Activated CD8-positive, alpha-beta T cell treated with anti-CD3 and anti-CD28 coated beads for 36 hours (primary cell): ENCODE measurements at places on chromosomes 5 and 9. TPM values are rescaled to one million over a fixed set of nuclear protein-coding genes. Genes with fewer than 3 reads are reported as not detected.

Gene BNC2
- total RNA-seq = not detected

Gene PCDHB10
- total RNA-seq = not detected

Gene TAS2R1
- not detected for total RNA-seq

- H3K4me1 ChIP-seq = peaks cover 26% of the 10 kb centered on the region
- no peak overlapping the region for H3K4me3 ChIP-seq
- DNase-seq = peak; percentile 31
- H3K36me3 ChIP-seq = no peaks in the 10 kb centered on the region
These were observed 157.0 kb downstream of the C9orf152 start for GRCh38 chr9:110050925-110051355.

DNA sequence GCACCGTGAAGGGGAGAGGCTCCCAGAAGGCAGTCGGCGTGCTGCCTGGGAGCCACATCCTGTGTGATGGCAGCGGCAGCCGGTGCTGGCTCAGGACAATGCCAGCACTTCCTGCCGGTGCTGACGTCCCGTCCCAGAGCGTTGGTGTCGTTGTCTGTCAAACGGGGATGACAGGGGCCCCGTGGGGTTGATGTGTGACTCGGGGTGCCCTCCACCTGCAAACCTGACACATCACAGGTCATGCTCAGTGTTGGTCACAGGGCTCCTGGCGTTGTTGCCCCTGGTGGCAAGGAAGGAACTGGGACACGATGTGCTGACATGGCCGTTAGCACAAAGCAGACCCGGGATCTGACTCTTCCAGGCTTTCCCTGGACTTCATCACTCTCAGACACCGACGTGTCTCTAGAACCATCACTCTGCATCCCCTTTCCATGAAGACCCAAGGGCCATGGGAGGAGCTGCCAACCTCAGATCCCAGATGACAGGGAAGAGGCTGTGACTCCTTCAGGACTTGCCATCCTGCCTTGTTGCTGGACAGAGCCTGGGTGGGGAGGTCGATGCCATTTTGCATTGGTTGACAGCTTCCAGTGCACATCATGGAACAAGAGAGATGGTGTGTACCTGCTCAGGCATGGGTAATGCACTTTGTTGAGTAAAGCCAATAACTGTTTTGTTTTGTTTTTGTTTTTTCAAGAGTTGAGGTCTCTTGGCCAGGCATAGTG is 21.5 kb downstream of the PLPP7 start:
- H3K4me1 ChIP-seq = peaks cover 10% of the 10 kb centered on the region
- H3K36me3 ChIP-seq = no peaks in the 10 kb centered on the region
- DNase-seq = peak; percentile 88
- H3K4me3 ChIP-seq = peak overlapping the region; percentile 31
- no peaks in the 10 kb centered on the region for H3K27me3 ChIP-seq

DNA sequence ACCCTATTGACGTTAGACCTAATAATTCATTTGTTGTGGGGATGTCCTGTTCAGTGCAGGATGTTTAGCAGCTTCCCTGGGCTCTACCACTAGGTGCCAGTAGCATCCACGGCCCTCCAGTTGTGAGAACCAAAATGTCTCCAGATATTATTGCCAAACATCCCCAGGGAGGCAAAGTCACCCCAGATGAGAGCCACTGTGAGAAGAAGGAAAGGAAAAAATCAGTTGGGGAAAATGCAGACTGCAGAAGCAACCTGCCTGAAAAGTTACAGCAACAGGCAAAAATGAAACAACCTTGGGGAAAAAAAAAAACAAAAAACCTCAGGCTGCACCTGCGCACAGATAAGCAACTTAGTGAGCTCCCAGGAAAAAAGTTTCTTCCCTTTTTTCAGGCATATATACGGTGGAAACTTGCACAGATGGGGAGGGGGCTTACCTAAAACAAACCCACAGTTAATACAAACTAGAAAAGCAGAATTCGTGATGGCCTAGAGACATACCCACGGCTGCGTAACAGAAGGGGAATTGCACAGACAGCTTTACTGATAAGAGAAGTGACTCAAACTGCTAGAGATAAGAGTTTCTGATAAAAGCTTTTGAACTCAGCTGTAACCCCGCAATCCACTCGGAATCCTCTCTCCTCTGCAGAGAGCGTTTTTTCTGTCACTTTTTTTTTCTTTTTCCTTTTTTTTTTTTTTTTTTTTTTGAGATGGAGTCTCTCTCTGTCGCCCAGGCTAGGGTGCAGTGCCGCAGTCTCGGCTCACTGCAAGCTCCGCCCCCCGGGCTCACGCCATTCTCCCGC is 29.8 kb upstream of the FBP1 start:
- H3K27me3 ChIP-seq = no peaks in the 10 kb centered on the region
- peak overlapping the region; percentile 73 for H3K4me3 ChIP-seq
- H3K36me3 ChIP-seq = no peaks in the 10 kb centered on the region
- H3K27ac ChIP-seq = peak overlapping the region; percentile 9

DNA sequence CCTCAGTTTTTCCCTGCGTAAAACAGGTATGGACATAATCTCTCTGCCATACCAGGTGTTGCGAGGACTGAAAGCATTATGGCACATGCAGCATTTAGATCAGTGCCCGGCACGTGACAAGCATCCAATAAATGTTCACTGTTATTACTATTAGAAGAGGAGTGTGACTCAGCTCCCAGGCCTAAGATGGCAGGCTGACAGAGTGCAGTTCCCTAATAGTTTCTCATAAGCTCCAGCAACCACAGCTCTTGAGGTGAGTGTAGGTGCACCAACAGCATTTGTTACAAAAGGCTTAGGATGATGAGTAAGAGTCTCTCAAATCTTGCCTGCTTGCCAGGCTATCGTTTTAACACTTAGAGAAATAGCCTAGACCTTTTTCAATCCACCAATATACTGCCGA is 28.9 kb upstream of the GLIS3 start:
- no peaks in the 10 kb centered on the region for H3K27me3 ChIP-seq
- no peak overlapping the region for H3K4me3 ChIP-seq
- H3K36me3 ChIP-seq = no peaks in the 10 kb centered on the region

DNA sequence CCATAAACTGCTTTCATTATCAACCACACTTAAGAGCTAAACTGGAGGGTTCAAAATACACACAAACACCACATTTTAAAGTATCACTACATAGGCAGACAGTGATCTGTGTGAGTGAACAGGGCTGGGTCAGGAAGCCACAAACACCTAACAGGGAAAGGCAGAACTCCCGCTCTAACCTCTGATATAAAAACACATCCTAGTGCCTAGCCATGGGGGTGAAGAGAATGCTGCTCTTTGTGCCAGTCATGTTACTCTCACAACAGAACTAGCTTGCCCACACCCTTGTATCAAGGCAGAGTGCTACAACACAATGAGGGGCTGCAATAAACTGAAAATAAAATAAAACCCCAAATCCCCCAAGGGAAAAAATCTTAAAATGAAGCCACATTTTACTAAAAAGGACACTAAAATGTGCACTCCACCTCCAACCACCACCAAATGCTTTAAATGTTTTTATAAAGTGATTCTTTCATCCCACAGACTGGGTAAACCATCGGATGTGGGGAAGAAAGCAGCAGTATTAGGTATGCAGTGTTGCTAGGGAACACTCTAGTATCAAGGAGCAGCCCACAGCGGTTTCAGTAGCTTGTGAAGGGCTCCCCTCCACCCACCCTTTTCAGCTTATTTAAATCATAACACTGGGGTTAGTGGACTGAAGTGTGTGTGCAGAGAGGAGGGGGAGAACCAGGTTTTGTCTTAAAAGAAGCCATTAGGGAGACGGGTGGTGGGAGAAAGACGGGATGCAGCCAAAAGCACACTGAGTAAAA is 64.5 kb downstream of the TMEM161B start:
- peaks cover 41% of the 10 kb centered on the region for H3K36me3 ChIP-seq
- H3K4me1 ChIP-seq = peaks cover 14% of the 10 kb centered on the region
- no peaks in the 10 kb centered on the region for H3K27me3 ChIP-seq
- no peak overlapping the region for H3K4me3 ChIP-seq
- peak; percentile 68 for DNase-seq

DNA sequence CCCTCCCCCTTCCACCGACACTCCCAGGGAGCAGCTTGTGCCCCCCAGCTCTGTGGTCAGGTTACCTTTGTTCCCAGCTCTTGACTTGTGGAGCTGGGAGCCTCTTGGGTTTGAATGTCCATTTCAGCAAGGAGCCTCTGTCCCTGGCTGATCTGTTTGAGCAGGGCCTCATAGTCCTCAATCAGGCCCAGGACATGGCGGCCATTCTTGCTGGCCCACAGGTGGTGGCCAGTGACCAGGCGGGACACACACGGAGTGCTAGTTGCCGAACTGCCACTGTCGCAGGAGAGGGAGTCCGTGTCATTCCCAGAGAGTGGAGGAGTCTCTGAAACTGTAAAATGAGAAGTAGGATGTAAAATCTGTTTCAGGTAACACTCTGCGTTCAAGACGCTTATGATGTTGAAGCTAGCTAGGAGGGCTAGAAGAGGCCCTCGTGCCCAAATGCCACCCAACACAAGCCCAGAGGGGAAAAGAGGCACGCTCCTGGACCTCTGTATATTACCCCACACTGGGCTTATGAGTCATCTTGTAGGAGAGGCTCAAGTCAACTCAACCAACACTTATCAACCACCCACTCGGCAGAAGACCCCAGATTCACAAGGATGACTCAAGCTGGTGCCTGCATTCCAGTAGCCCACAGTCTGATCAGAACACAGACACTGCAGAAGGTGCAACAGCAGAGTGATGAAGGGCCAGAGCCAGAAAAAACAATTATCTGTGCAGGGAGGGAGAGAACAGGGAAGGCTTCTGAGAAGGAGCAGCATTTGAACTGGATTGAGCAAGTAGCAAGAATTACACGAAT is 177.0 kb downstream of the CDK5RAP2 start:
- H3K4me3 ChIP-seq = no peak overlapping the region
- peak; percentile 26 for DNase-seq
- peak overlapping the region; percentile 20 for H3K27ac ChIP-seq
- peaks cover 54% of the 10 kb centered on the region for H3K36me3 ChIP-seq

DNA sequence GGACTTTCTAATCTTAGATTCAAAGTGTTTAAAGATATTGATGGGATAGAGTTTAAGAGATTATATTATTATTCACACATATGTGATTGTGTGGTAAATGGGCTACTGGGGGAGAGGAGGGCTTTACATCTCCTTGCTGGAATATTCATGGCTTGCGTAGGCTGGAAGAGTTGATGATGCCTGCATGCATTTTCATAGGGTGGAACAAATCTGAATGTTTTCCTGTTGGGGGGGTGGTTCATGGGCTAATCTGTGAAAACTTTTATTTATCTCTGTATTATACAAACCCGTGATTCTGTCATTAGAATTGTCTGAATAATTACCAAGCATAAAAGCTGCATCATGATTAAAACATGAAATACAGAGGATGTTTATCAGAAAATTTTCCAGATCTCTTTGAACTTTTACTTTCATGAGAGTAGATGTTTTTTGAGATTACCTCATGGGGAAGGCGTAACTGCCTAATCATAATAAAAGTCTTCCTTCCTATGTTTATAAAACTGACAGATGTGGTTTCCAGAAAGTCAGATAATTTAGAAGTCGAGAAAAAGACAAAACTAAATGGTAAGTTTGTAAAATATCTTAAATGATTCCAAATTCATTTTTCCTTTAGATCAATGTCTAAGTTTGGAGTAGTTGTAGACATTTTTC is 1185.4 kb upstream of the SEMA6A start:
- H3K27ac ChIP-seq = no peak overlapping the region
- no peaks in the 10 kb centered on the region for H3K27me3 ChIP-seq
- no peaks in the 10 kb centered on the region for H3K36me3 ChIP-seq
- no peak for DNase-seq
- H3K4me1 ChIP-seq = no peaks in the 10 kb centered on the region
